ENCODE measurements at places on chromosomes 5 and 9.

GRCh38 chr5:179793468-179794139 lies at the start of gene LTC4S:
TSS of gene LTC4S (plus strand) at chr5:179793986. CDS start at chr5:179794081, 95 bp downstream.
- DNase-seq, result no peak

GRCh38 chr9:133880136-133880535 lies 112.0 kb downstream of the VAV2 start:
- no peak for DNase-seq

- DNase-seq, result no peak
These were observed 1.4 kb downstream of the SLC44A1 start for GRCh38 chr9:105245891-105246161.

DNA sequence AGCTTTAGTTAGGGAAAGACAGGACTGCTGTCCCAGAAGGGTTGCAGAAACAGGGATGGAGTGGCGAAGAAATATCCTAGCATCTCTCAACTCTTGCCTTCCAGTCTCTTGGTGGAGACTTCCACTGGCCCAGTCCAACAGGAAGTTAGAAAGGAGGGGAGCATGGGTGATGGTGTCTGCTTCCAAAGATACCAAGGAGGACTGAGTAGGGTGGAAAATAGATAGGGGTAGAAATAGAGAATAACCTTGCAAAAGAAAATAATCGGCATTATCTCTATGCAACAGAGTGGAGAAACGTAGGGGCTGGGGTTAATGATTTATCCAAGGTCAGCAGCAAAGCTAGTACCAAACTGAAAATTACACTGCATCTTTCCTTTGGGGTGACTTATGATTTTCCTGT lies 242.3 kb downstream of the PSAT1 start:
- DNase-seq, result no peak

DNA sequence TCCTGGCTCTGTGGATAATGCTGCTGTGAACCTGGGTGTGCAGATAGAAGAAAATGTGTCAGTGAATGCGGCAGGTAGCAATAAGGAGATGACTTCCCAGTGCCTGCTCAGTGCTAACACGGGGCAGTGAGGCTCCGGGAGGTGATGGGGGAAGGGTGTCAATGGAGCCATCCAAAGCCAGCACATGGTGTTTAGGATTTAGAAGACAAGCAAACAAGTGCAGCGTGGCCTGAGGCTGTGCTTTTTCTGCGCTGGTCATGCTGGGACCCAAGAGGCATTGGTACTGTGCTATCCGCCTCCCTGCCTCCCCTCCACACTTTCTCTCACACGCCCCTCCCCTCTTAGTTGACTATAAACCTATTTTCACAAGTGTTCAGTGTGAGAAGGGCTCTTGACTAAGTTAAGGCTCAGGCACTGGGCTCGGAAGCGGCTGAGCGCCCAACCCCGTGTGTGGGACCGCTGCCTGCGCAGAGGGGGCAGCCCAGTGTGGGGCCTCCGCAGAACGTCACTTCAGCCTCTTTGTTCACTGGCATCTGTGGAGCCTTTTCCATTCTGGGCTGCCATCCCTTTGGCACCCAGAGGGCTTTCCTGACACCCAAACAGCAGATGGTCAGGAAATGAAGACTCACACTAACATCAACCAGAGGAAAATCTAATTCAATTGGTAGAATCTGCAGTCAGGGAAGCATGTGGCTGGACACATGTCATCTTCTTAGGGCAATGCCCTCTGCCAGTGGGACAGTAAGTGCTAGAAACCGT lies 21.8 kb upstream of the NINJ1 start:
- no peak for DNase-seq

DNA sequence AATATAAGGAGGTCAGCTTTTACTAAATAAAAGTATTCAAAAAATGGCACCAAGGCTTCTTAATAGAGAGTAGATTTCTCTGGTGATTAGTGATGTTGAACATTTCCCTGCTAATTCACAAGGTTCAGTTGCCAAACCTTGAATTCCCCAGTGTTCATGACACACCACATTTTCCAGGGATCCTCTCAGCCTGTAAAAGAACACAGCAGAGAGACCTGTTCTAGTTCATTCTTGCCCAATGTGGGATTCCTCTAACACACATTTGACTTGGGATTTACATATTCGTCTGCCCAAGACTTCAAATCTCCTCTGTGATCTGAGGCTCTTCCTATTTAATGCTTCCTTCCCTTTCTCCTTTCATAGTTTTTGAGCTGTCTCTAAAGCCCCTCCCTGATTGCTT lies 273.2 kb upstream of the CDH9 start:
- DNase-seq, result no peak
